ENCODE measurements at places on chromosomes 3 and 15.

- no peak for DNase-seq
Measured at GRCh38 chr3:63069806-63070475, 194.7 kb upstream of the CADPS start.

- DNase-seq: no peak
Measured at GRCh38 chr3:30470496-30470895, 135.9 kb upstream of the TGFBR2 start.

DNA sequence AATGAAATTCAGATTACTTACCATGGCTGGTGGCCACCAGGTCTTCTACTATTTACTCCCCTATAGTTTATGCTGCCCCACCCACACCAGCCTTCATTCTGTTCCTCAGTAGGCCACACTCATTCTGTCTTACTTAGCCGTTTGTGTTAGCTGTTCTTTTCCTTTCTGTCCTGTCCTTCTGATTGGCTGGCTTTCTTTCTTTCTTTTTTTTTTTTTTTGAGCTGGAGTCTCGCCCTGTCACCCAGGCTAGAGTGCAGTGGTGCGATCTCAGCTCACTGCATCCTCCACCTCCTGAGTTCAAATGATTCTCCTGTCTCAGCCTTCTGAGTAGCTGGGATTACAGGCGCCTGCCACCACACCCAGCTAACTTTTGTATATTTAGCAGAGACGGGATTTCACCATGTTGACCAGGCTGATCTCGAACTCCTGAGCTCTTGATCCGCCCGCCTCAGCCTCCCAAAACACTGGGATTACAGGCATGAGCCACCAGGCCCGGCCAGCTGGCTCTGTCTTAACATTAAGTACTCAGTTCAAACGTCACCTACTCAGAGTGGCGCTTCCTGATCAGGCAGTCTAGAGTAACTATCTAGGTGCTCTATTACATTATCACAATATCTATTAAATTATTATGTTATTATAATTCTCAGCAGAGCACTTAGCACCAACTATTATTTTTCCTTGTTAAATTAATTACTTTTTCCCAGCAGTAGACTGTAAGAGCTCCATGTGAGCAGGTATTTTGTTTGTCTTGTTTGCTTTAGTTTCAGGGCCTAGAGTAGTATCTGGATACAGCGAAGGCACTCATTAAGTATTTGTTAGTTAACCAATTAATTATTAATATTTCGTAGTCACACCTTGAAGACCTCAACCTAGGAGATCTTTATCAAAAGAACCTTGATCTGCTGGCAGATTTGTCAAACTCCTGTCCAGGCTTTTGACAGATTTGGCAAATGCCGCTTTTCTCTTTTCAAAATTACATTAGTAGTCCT, 6.4 kb downstream of the CMSS1 start:
- no peak for DNase-seq

- DNase-seq: no peak
Measured at GRCh38 chr3:68088216-68088615, 433.8 kb upstream of the SUCLG2 start.

- DNase-seq: no peak
Measured at GRCh38 chr3:173037840-173038483, 103.1 kb downstream of the SPATA16 start.

DNA sequence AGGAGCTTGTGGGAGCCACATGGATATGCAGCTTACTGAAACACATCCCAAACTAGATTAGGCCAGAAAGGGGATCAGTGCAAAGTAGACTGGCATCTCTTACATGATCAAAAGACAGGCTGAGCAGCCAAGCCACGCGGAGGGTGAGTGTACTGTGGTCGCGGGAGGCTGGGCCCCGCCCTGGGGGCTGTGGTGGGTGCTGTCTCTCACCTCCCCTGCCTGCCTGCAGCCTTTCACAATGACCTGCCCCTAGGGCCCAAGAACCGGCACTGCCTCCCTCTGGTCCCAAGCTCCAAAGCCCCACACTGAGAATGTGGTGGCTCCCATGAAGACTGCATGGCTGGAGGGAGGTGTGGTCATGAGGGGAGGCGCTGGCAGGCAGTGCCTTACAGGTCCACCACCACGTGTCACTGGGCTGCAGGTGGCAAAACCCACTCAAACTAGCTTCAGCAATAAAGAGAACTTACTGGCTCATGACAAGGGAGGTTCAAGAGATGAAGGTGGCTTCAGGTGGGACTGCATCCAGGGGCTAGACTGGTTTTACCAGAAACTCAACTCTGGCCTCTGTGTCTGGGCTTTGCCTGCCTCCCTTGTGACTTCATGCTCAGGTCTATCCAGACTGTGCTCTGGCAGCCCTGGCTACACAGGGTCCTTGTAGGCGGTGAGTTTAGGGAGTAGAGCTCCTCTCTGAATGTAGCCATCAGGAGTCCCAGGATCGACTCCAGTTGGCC, 27.4 kb upstream of the PLXND1 start:
- no peak for DNase-seq

- DNase-seq: no peak
Measured at GRCh38 chr3:53544357-53544756, 49.9 kb downstream of the CACNA1D start.

- DNase-seq: no peak
Measured at GRCh38 chr3:169022457-169022856, 641.1 kb downstream of the MECOM start.

- no peak for DNase-seq
Measured at GRCh38 chr3:195583831-195584542, at the start of gene APOD. TSS of gene APOD (minus strand) at chr3:195583940. CDS start at chr3:195579461, 4,479 bp downstream.

Data from esophagus squamous epithelium (tissue), 5 donors.